ENCODE measurements at places on chromosomes 5 and 9. TPM values are rescaled to one million over a fixed set of nuclear protein-coding genes. Genes with fewer than 3 reads are reported as not detected.

DNA sequence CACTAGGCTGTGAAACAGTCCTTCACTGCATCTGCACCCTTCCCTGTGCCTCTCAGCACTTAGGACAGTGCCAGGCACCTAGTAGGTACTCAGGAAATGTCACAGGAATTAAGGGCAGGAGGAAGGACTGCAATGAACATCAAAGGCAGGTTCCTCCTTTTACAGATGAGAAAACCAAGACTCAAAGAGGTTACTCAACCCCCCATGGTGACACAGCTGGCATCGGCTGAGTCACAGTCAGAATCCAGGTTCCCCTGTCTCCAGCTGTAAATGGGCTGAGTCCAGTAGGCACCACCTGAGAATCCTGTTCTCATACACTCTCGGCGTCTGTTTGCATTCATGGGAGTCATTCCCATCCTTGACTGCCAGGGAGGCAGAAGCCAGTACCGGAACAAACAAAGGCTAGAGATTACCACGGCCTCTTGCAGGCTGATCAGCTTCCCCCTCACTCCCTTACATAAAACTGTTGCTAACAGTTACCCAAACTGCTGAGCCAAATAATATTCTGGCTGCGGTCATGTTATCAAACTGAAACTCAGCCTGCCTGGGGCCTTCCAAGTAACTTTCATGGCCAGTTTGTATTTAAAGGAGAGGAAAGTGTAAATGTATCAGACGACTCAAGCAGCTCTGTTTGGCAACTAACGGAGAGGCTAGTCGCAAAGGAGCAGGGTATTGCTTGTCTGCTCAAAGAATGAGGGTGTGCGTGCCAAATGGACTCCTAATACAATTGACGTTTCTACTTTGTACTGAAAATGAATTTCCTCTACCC is 201.7 kb downstream of the PAPPA start:
- no peak for DNase-seq

DNA sequence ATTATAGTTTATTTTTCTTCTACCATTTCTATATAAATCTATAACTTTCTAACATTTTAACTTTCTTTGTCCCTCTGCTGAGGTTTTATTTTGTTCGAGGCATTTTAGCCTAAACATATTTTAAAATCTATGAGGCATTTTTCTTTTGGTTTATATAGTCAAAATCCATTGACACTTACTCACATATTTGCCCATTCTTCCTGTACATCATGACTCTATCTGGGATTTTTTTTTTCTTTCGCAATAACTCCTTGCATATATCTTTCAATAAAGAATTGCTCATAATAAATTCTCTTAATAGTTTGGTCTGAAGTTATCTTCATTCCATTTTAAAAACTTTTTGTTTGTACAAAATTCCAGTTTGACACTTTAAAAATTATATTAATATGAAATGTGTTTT is 632.3 kb downstream of the TLE4 start:
- no peak for DNase-seq

DNA sequence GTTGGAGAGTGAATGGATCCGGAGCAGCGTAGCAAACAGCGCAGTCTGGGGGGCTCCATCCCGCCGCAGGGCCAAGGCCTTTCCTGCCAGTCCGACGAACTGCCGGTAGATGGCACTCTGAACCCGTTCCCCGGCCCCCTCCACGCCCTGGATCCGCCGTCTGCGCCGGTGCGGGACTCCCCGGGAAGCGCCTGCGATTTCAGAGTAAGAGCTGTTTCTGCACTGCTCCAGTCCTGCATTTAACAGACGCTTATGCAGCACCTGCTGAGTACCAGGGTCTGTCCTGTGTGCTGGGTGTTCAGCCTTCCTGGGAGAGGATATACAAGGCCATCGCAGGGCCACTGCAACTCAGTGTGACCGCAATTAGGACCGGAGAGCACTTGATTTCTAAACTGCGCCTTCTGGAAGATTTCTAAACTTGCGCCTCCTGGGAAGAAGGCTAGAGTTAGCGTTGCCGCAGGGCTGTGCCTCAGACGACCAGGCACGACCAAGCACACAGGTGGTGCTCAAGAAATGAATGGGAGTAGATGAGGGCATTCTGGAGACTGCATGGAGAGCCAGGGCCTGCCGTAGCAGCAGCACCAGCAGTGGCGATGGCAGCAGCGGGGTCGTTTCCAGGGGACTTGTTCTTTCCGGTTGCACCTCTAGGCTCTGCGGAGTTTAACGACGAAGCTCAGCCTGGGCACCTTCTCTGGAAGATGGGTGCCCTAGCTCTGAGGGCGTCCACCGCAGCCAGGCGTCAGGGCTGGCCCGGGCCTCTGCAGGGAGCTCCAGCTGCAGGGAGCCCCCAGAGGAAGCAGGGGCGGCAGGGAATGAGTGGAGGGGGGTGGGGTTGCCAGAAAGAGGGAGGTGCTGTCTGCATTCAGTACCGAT is 14.3 kb upstream of the TIFAB start:
- DNase-seq = no peak

- DNase-seq = no peak
Measured at GRCh38 chr5:106331415-106331814, 1339.3 kb downstream of the EFNA5 start.

DNA sequence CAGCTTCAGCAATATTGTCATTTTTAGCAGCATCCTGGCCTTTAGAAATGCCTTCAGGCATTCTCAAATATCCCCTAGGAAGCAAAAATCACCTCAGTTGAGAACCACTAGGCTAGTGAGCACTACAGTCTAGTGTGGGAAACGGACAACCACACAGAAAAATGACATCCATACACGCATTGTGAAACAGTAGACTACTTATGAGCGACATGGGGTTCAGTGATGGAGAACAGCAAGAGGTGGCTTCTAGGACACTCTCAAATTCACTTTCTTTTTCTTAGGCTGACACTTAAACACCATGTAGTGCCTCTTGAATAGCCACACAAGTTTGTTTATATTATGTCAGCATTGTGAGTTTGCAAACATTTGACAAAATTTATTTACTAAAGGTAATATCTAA is 203.0 kb downstream of the KDM4C start:
- no peak for DNase-seq

- no peak for DNase-seq
Measured at GRCh38 chr9:18480662-18481093, 6.7 kb downstream of the ADAMTSL1 start.

- DNase-seq = no peak
Measured at GRCh38 chr5:161378701-161379100, 167.8 kb downstream of the GABRB2 start.

- DNase-seq = no peak
Measured at GRCh38 chr5:109692852-109693251, 3.1 kb downstream of the MAN2A1 start.

DNA sequence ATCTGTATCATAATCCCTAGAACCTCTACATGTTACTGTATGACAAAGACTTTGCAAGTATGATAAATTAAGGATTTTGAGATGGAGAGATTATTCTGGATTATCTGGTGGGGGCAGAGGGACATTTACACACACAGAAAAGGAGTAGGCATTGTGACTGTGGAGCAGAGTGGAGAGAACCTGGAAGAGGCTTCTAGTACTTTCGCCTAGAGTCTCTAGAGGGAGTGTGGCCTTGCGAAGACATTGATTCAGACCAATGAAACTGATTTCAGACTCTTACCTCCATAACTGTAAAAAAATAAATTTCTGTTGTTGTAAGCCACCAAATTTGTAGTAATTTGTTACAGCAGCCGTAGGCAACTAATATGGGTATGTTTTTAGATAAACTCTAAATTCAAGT is 45.9 kb downstream of the CSNK1G3 start:
- no peak for DNase-seq

- no peak for DNase-seq
Measured at GRCh38 chr9:124295159-124295794, 37.5 kb downstream of the NEK6 start.

The GABRA6 gene
- not detected for polyA plus RNA-seq

The CER1 gene
- polyA plus RNA-seq = not detected

The ARL10 gene
- polyA plus RNA-seq = 0.85 TPM

The OMD gene
- polyA plus RNA-seq = 0.70 TPM

The ZFP37 gene
- polyA plus RNA-seq = 0.99 TPM

The SNX30 gene
- 0.76 TPM for polyA plus RNA-seq
